Stimulated activated CD4-positive, alpha-beta T cell treated with anti-CD3 and anti-CD28 coated beads, Interleukin-4, amount 100 ng/mL, for 48 hours (primary cell): ENCODE measurements at places on chromosomes 3 and 15.

GRCh38 chr15:35953424-35953823 is 407.5 kb upstream of the DPH6 start:
- no peak for DNase-seq

DNA sequence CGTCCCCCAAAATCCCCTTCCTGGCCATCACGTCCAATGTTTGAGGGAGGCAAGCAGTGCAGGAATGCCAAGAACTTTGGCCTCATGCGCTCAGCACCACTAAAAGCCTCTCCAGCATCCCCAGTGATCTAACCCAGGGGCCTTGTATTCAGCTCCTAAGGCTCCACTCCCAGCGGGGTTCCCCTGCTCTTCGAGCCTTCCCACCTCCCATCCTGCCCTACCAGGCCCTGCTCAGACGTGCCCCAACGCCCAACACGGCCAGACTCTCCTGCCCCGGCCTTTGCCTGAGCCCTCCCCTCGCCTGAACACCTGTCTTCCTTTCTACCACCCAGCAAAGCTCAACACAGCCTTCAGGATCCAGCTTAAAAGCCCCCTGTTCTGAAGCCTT is 30.5 kb downstream of the PLXND1 start:
- DNase-seq = no peak

DNA sequence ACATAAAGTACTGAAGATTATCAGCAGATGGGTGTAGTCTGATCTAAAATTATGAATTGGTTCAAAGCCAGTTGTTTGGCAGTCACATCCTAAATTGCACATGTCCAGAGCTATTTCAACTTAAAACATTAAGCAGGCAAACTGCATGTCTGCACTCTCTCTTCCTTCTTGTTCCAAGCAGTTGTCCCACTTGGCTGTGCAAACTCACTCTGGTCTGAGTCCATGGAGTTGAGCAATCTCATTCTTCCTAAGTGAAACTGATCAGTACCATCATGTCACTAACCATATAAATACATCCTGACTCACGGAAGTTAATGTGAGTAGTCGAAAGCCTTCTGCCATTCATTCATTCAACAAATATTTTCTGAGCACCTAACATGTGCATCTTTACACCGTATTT is 353.0 kb downstream of the ROBO1 start:
- DNase-seq = no peak

- DNase-seq = no peak
Measured at GRCh38 chr3:43296565-43296964, 10.2 kb downstream of the SNRK start.

DNA sequence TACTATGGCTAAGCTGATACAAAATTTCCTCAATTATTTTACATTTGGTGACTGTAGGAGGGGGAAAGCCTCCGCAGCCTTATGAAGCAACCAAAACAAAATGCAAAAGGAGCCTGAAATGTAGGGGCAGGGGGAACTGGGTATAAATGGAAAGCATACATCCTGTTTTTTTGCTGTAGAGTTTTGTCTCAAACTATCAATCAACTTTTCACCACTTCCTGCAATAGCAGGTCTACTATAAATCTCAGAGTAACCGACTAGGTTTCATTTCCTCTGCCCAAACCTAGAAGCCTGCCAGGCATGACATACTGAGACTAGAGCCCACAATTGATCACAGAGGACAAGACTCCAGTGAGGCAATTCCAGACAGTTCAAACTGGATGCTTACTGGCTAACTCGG is 91.3 kb downstream of the SHQ1 start:
- DNase-seq = peak; percentile 14

DNA sequence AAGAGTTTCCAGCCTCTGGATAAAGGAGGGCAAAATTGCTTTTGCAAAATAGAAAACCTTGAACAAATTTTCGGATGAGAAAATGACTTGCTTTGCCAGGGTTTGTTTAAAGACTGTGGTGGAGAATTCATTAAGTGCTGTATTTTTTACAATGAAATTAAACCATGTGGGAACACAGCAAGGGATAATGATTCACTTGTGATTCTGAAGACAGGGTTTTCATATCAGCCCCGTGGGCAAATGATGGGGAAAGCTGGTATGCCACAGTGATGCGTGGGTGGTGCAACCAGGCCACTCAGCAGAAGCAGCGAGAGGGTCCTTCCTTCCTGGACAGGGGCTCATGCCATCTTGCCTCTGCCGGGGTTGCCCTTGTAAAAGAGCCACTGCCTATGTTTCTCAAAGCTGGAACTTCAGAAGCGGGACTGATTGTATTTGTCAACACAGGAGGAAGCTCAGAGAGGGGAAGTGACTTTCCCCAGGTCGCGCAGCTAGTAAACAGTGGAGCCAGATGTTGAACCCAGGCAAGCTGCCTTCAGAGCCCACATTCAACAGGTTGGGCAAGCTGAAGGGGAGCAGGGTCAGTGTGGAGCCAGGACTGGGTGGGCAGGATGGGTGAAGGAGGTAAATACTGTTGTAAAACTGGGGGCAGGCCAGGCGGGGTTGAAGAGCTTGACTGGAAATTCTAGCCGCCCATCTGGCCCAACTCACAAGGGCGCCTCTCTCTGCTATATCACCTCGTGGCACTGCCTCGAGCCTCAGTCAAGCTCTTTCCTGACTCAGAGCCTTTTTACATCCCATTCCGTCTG is 79.1 kb downstream of the TOP2B start:
- no peak for DNase-seq

DNA sequence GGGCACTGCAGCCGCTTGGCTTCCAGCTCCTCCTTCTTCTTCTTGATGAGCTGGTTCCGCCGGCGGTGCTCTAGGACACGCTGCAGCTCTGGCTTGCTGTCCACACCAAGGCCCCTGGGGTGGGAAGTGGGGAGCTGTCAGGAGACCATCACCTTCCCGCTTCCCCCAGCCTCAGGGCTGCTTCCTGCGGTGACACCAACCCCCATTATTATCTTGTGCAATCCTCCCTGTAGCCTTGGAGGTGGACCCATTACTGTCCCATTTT is 10.0 kb downstream of the FAM107A start:
- no peak for DNase-seq

GRCh38 chr3:120177707-120178306 is 83.6 kb upstream of the GSK3B start:
- DNase-seq = no peak

GRCh38 chr15:75796321-75796720 is 46.9 kb upstream of the UBE2Q2 start:
- no peak for DNase-seq

DNA sequence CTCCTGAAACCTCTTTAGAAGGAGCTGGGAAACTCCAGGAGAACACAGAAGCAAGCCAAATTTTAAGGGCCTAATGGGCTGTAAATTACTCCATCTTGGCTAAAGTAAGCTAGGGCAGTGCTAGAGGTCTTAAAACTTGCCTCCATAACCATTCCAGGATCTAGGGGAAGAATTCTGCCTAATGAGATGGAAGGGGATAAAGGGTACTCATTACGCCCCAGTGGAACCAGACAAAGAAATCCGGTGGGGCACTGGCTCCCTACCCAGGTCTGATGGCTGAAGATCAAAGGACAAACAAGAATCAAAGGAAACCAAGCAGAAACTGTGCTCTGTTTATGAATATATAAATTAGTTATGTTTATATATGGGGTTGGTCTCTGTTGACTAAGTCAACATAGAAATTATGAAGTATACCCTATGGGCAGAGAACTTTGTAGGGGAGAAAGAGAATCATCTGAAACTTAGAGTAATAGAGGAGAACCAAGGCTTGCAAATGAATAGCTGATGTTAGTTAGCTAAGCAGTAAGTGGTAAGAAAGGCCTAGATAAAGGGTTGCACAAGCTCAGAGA is 57.8 kb downstream of the NCEH1 start:
- no peak for DNase-seq

GRCh38 chr3:69419276-69419675 is 33.4 kb upstream of the FRMD4B start:
- DNase-seq = no peak

- no peak for DNase-seq
Measured at GRCh38 chr15:50953302-50953701, 44.8 kb downstream of the AP4E1 start.

DNA sequence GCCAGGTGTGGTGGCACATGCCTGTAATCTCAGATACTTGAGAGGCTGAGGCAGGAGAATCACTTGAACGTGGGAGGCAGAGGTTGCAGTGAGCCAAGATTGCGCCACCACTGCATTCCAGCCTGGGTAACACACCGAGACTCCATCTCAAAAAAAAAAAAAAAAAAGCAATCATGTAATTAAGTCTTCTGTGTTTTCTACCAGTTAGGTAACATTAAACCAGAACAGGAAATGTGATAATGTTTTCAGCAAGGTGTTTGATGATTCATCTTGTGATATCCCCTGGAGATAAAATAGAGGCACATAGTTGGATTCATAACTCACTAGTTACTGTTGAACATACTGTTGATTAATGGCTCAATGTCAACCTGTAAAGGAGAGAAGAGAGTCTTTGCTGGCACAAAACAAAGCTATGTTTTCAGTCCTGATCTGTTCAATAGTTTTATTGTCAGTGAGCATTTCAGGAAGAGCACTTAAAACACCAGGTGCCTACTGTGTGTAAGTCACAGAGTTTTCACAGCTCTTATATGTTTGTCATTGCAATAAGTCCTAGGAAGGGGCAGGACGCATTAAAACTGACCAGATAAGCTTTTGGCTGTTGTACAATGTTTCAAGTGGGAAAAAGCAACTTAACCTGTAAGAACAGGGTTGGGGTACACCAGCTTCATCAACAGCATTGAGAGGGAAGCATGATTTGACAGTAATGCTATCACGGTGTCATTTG is 19.5 kb downstream of the DNAJB11 start:
- DNase-seq = no peak

DNA sequence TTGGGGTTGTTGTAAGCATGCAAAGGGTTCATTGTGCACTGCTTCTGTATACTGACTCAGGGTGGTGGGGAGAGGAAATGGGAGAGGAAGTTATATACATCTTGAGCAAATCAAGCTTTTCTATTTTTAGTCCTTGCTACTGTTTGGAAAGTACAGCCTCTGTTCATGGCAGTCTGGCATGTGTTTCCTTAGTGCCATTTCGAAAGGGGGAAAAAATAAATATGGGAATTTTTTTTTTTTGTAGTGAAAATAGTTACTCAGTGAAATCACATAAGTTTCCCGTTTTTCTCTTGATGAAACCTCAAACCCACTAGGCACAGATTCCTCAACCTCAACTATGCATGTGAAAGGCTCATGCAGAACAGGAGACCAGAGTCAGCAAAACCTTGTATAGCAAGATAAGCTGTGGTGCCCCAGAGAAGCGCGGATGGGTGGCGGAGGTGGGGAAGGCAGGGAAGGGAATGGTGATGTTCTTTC is 353.3 kb downstream of the LPP start:
- no peak for DNase-seq

- no peak for DNase-seq
Measured at GRCh38 chr3:55453886-55454496, 33.1 kb downstream of the WNT5A start.

GRCh38 chr3:37132334-37132733 is 42.0 kb downstream of the LRRFIP2 start:
- no peak for DNase-seq

DNA sequence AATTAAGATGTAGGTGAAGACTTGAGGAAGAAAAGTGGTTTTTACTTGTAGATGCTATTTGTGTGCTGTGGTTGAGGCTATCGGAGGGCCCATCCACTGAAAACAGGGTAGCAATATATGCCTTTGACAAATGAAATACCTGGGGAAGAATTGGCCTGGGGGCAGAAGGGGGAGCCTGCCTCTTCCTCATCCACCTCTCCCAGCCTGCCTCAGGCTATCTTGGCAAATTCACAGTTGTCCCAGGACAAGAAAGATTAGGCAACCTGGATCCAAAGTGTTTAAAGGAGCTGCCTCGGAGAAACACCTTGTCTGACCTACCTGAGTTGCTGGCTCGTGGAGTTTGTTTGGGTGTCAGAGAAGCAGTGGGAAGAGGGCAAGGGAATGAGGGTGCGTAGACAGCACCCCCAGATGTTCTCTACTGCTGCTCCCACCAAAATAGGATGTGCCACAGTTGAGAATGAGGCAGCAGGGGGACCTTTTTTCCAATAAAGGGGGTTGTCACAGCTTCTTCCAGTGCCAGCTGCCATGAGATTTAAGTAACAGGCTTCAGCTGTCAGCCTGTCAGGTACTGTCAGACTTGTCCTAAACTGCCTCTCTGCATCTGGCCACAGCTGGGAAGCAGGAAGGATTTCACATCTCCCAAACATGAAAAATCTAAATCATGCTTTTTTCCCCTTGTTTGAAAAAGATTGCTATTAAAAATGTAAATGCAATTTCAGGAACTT is 9.2 kb downstream of the PLEKHO2 start:
- no peak for DNase-seq

DNA sequence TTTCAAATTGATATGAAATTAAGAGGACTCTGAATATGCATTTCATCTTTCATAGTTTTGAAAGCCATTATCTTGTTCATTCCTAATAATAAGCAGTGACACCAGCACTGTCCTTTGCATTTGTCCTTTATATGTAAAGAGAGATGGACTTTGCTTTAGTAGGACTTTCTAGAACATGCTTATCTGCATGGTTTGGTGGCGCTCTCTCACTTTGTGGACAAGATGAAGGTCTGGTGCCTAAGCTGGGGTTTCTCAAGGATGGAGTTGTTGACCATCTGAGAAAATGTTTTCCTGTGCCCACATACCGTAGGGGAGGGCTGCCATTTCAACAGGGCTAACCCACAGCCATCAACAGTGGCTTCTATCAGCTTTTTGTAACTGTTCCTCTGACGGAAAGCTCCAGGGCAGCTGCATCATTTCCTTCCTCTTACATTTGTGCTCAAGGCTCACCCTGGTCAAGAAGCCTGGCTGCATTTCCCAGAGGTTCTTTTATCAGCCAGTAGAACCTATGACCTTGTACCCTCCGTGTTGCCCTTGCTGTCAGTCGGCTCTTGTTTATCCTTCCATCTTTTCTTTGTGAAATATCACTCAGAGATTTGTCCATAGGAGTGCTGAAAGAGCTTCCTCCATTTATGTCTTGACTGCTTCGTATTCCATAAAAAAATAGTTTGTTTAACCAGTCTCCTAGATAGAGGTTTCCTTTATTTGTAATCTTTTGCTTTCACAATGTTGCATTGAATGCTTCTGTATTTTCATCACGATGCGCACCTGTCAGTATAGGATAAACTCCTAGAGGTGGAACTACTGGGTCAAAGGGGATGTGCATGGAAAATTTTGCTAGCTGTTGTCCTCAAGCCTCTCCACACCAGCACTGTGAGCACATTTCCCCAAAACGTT is 44.6 kb downstream of the ABHD2 start:
- no peak for DNase-seq

GRCh38 chr15:54345301-54345700 is 367.1 kb downstream of the UNC13C start:
- DNase-seq = no peak
